CD4-positive, alpha-beta T cell treated with Interleukin-10 for 1 hour (primary cell): ENCODE measurements at places on chromosomes 5 and 9.

DNA sequence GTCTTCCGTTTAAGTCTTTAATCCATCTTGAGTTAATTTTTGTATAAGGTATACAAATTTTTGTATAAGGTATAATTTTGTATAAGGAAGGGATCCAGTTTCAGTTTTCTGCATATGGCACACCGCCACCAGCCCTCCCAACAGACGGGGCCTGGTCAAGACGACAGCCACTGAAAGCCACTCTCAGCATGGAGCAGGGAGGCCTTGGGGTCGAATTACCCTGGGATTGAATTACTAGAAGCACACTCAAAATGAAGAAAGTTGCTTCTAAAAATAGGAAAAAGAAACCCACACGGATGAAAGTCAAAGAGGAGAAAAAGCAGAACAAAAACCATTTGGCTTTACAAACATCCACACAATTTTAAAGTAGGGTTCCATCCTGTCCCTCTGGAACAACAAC lies 586.2 kb upstream of the ADAMTS16 start:
- DNase-seq: no peak

GRCh38 chr5:99104538-99105132 lies 175.8 kb upstream of the CHD1 start:
- DNase-seq: peak; percentile 23

GRCh38 chr5:142151436-142152383 lies 43.1 kb downstream of the NDFIP1 start:
- DNase-seq: peak; percentile 73

GRCh38 chr9:113990975-113991471 lies 87.1 kb downstream of the AMBP start:
- no peak for DNase-seq

- DNase-seq: no peak
These were observed 70.2 kb upstream of the ADAMTS2 start for GRCh38 chr5:179415291-179416060.

DNA sequence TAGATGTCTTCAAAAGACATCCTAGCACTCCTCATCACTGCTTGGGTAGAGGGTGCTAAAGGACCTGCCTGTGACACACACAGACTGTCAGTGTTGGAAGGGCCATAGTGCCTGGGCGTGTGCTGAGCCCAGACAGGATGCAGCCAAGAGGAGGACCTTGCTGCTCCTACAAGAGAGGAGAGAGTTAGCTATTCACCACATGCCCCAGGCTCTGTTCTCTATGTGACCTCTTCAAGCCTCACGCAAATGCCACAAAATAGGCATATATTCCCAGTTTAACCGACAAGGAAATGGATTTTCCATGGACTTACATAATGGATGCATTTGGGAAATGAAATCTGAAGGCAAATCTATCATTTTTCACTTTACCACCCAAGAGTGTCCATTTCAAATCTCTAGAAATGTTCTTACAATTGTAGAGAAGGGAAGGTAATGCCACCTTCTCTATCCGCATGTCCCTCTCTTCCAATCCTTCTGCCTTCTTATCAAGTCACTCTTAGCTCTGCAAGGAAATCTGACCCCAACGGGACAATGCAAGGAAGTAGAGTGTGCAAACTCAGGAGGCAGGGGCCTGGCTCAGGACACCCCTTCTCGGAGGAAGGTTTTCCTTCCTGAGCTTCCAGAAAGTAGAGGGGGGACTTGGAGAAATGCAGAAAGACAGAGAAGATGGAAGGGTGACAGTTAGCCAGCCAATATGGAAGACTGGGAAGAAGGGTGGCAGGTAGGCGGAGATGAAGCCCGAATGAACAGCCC lies 49.5 kb downstream of the TRIM32 start:
- no peak for DNase-seq

GRCh38 chr5:97009212-97009898 lies 73.5 kb downstream of the LNPEP start:
- DNase-seq: peak; percentile 44

DNA sequence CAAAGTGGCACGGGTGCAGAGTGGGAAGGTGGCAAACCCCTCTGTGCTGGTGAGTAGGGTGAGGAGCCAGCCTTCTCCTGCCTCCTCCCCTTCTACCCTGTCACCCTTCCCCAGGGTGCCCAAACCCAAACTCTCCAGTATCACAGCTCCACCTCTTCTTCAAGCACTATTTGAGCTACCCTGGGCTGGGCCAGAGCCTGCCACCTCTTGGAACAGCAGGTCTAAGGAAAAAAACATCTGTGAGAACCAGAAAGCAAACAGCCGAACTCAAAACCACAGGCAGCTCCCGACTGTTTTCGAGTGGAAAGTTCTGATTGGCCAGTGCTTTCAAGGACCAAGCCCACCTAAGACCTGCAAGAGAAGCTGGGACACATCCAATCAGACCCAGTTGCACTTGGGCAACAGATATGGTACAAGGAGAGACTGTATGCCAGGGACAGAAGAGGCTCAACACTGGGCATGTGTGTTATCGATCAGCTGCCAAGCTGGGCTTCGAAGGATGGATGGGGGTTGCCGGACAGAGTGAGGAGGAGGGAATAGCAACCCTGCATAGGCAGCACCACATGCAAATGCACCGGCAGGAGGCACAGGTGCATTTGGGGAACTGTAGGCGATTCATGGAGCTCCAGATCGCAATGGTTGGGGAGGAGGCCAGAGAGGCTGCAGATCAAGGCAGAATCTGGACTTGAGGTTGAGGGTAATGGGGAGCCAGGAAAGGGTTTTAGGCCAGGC lies 19.7 kb downstream of the ACSL6 start:
- no peak for DNase-seq

GRCh38 chr5:172350212-172351181 lies 66.9 kb upstream of the UBTD2 start:
- DNase-seq: no peak

DNA sequence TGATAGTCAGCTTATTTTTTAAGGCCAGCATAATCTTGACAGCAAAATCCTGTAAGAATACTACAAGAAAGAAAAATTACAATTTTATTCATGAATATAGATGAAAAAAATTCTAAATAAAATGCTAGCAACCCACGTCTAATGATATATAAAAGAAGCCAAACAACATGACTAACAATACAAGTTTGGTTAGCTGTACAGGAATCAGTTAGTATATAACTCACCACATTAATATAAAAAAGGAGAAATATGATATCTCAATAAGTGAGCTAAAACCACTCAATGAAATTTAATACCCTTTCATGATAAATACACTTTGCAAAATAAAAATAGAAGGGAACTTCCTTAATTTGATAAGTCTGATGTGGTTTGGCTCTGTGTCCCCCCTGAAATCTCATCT lies 139.7 kb upstream of the MAN2A1 start:
- no peak for DNase-seq

GRCh38 chr5:44183312-44183711 lies 205.9 kb downstream of the FGF10 start:
- DNase-seq: no peak

GRCh38 chr9:90013778-90014177 lies 409.0 kb downstream of the GADD45G start:
- DNase-seq: no peak

GRCh38 chr9:84697509-84698114 lies 28.1 kb downstream of the NTRK2 start:
- DNase-seq: peak; percentile 26

- no peak for DNase-seq
These were observed 60.8 kb downstream of the FGF18 start for GRCh38 chr5:171480239-171480638.

DNA sequence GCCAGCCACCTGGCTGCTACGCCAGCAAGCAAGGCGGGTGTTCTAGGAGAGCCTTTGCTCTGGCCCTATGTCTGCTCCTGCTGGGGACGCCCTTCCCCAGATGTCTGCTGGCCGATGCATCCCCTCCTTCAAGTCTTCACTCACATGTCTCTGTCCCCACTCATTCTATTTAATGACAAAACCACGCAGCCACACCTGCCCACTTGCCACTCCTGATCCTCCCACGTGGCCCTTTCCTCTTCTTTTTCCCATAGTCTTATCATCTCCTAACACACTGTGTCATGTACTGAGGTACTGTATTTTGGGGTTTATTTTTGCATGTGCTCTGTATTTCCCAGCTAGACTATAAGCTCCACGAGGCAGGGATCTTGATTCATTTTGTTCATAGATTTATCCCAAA lies 62.0 kb upstream of the HRH2 start:
- DNase-seq: no peak

DNA sequence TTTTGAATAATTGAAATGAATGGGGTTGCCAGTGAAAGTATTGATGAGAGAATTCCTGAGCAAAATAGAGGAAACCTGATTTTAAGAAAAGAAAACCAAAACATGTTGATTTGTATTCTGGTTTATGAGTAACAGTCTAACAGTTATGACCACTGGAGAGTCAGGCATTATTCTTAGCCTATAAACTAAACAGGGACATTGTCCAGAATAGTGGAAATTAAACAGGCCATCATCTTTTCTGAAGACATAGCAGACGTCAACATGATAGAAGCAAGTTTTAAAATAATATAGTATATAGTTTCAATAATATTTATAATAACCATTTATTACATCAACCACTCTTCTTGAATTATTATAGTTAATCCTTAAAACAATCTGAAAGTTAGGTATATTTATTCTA lies 178.3 kb upstream of the MPDZ start:
- no peak for DNase-seq

GRCh38 chr9:124849801-124850200 lies 3.5 kb upstream of the WDR38 start:
- no peak for DNase-seq

- DNase-seq: no peak
These were observed 59.6 kb downstream of the RAI14 start for GRCh38 chr5:34715711-34716110.

DNA sequence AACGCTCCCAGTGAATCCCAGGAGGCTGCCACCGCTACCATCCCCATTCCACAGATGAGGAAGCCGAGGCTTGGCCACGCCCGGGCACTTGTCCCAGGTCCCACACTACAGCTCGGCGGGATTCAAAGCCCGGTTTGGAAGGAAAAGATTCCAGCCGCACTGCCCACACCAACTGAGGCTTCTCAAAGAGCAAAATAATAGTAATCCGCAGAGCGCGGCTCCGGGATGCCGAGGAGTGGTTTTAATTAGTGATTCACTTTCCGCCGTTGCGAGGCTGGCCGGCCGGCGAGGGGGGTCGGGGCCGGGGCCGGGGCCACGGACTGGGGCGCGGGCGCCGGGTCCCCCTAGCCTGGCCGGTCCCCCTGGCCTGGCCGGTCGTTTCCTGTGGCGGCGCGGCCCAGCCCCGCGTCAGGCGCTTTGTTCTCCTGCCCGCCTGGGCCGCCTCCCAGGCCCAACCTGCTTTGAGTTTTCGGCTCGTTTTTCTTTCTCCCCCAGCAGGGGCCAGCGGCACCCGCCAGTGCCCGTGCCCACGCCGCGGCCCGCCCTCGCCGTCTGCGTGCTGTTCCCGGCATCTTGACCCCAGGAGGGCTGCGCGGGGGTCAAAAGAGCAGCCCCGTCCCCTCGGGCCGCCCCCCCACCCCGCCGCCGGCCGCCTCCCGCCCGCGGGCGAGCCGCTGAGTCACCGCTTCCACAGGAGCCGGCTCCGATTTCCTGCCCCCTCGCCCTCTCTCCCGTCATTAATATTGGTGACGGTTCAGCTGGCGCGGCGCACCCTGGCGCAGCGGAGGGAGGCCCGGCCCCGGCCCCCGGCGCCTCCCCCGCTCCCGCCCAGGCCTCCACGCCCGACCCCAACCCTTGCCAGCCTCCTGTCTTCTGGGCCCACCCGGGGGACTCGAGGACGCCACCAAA lies 31.2 kb downstream of the FGF18 start:
- DNase-seq: no peak

- no peak for DNase-seq
These were observed 419.9 kb downstream of the BNC2 start for GRCh38 chr9:16450578-16450977.

DNA sequence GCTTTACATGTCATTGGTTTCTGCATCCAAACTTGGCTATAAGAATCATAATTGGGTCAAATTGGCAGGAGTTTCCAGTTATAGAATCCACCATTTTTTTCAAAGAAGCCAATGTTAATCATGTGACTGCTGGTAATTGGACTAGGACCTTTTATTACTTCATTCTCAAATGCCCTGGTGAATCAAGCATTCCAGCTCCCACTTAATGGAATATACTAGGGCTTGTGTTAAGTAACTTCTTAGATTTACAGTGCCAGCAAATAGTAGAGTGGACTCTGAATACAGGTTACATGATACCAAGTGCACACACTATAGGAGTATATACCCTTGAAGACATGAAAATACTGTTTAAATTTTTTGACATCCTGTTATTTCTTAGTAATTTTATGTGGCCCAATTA lies 96.7 kb downstream of the NUDT12 start:
- DNase-seq: no peak

GRCh38 chr9:38233343-38233742 lies 159.2 kb upstream of the ALDH1B1 start:
- DNase-seq: no peak

- no peak for DNase-seq
These were observed 408.2 kb upstream of the PRR16 start for GRCh38 chr5:120055858-120056257.

DNA sequence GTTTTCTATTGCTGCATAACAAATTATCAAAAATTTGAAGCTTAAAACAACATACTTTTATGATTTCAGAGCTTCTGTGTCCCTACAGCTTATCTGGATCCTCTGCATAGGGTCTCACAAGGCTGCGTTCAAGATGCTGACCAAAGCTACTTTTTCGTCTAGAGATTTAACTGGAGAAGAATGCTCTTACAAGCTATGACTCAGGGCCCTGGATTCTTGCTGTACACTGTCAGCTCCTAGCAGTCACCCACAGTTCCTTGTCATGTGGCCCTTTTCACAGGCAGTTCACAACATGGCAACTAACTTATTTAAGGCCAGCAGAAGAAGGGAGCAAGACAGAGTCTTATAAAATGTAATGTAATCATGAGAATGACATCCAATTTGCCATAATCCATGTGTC lies 70.8 kb upstream of the FAM174A start:
- no peak for DNase-seq

DNA sequence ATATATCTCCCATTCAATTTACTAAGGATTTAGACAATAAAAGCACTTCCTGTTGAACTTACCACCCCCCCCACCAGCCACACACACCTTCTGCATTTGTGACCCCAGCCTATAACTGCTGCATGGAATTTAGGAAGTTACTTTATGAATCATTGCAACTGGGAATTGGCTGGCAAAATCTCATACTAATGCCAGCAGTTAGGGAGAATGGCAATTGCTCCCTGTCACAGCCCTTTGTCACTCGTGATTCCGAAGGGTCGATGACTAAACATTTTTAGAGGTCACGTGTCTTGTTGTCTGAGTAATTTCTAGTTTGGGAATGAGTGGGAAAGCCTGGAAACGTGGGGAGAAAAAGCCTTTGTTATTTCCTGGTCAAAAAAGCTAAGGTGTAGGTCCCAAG lies 46.6 kb upstream of the PCA3 start:
- DNase-seq: no peak

- DNase-seq: no peak
These were observed 17.9 kb upstream of the AFF4 start for GRCh38 chr5:132981288-132981687.

DNA sequence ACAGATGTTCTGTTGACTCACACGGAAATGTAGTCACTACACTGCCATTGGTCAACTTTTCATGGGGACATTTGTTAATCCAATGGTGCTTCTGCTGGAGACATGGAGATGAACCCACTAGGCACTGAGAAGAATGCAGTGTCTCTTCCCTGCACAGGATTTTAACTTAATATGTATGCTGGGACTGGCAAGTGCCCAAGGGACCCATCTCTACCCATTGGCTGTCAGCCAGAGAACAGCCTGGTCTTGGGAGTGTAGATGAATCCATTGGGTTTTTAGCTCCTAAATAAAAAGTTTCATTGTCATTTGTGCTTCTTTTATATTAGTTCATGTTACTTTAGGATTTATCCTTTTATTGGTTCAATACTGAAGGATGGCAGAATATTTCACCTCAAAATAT lies 195.8 kb upstream of the CDH6 start:
- no peak for DNase-seq

- DNase-seq: no peak
These were observed 1.9 kb downstream of the RAI14 start for GRCh38 chr5:34657988-34658387.
